ENCODE measurements at places on chromosomes 4 and X.

GRCh38 chr4:36316607-36317006 is 35.2 kb downstream of the DTHD1 start:
- H3K36me3 ChIP-seq = no peaks in the 10 kb centered on the region
- H3K4me3 ChIP-seq = no peak overlapping the region
- no peak for DNase-seq
- no peaks in the 10 kb centered on the region for H3K27me3 ChIP-seq
- H3K4me1 ChIP-seq = no peaks in the 10 kb centered on the region
- H3K27ac ChIP-seq = no peak overlapping the region

DNA sequence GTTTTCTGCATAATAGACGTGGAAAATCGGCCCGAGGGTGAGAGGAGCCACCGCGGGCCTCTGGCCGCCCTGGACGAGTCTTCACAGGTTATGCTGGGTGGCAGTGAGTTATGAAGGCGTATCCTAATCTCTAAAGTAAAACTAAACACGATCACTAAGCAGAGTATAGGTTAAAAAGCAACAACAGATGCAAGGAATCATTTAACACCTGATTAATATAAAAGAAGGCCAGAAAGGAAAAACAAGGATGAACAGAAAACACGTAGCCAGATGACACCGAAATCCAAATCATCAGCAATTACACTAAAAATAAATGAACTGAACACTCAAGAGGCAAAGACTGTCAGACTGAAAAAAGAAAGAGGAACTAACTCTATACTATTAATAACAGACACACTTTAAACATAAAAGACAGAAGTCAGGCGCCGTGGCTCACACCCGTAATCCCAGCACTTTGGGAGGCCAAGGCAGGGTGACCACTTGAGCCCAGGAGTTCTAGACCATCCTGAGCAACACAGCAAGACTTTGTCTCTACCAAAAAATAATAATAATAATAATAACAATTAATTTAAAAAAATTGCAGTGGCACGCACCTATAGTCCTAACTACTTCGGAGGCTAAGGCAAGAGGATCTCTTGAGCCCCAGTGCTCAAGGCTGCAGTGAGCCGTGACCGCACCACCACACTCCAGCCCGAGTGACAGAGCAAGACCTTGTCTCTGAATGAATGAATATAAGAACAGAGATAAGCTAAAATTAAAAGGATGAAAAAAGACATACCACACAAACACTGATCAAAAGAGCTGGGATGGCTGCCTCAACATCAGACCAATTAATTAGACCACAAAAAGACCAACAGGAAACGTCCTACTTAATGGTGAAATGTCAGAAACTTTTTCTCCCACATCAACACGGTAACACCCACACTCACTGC is 30.0 kb downstream of the CTBP1 start:
- H3K4me1 ChIP-seq = no peaks in the 10 kb centered on the region
- no peaks in the 10 kb centered on the region for H3K27me3 ChIP-seq
- no peak overlapping the region for H3K4me3 ChIP-seq
- no peak overlapping the region for H3K27ac ChIP-seq

DNA sequence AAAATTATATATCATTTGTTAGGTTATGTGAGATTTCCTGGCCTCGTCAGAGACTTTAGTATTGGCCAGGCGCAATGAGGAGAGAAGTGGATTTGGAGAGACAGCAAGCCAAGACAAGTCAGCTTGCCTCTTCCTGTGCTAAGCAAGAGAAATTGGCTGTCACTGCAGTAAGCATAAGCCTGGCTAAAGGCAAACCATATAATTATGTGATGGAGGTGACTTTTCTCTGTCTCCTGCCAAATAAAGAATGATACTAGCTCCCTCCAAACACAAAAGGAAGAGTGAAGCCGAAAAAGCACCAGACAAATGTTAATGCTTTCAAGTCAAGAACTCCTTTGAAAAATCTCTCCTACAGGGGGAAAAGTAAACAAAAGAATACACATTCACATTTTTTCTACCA is 2246.0 kb downstream of the ARAP2 start:
- no peaks in the 10 kb centered on the region for H3K4me1 ChIP-seq
- DNase-seq = peak; percentile 35
- peak overlapping the region; percentile 59 for H3K27ac ChIP-seq
- no peak overlapping the region for H3K4me3 ChIP-seq

DNA sequence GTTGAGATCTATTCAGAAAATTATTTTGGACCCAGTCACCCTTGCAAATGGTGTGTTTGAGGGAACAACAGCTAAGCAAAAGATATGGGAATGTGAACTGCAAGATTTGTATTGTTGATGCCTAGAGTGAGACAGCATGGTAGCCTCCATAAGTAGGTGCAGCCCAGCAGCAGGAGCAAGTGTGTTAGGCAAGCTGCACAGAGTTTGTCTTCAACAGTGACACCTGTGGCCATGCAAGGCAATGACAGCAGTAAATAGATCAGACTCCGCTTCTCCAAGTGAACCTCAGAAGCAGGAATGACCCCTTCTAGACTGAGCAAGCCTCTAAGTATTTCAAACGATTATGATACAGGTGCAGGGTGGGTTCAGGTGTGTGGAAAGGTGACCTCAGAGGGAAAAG is 133.4 kb upstream of the MSX1 start:
- no peaks in the 10 kb centered on the region for H3K27me3 ChIP-seq
- no peak overlapping the region for H3K4me3 ChIP-seq
- H3K4me1 ChIP-seq = no peaks in the 10 kb centered on the region
- H3K36me3 ChIP-seq = no peaks in the 10 kb centered on the region
- no peak overlapping the region for H3K27ac ChIP-seq
- peak; percentile 22 for DNase-seq

GRCh38 chr4:7627251-7628250 is 192.8 kb upstream of the PSAPL1 start:
- no peaks in the 10 kb centered on the region for H3K27me3 ChIP-seq
- no peak overlapping the region for H3K4me3 ChIP-seq
- no peak for DNase-seq
- H3K4me1 ChIP-seq = no peaks in the 10 kb centered on the region
- no peak overlapping the region for H3K27ac ChIP-seq

DNA sequence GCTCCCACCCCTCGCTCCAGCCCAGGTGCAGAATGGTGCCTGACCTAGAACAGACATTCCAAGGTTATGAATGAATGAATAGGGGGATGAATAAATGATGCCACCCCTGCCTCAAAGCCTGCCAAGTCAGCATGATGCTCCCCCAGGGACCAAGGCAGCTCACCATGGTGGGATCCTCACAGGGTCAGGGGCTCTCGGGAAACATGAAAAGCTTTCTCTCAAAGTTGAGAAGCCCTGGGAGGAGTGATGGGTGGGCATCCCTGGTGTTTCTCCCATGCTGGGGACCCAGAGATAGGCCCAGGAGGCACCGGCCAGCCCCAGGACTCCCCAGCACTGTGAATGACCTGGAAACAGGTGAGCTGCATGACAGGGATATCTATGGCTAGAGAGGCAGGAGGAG is 58.9 kb downstream of the HTRA3 start:
- H3K27ac ChIP-seq = no peak overlapping the region
- no peak for DNase-seq
- H3K36me3 ChIP-seq = no peaks in the 10 kb centered on the region
- no peaks in the 10 kb centered on the region for H3K27me3 ChIP-seq
- H3K4me3 ChIP-seq = no peak overlapping the region
